ENCODE measurements at places on chromosomes 12 and 14.

DNA sequence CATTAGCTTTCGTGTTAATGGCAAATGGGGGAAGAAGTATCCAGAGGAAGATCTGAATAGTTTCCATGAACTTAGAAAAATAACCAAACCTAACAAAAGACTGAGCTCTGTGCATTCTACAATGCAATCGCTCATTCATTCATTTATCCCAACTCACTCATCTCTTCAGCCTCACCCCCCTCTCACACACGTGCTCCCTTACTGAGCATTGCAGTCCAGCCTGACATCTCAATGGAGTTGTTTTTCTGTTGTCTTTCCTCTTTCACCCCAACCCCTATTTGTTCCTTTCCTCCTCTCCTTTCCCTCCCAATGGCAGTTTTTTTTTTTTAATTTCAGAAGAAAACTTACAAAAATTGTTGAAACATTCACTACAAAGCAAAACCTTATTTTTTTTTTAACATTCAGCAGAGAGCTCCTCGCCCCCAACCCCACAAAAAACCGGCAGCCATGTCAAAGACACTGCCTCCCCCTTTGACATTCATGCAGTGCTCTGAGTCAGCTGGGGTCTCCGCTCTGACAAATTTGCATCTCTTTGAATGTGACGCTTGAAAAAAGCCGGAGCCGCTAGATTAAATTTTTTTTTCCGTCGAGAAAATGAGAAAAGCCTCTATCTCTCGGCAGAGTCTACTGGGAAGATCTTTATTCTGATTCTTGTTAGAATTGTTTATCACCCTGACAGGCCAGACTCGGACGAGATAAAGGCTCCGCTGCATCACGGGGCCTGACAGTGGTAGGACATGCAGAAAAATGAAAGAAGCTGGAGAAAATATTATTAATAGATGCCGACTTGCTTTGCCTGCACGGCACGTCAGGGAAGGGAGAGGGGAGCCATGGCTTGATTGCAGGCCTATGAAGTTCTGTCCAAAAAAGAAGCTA, 775.6 kb downstream of the VRK1 start:
- DNase-seq, result no peak

GRCh38 chr12:4771960-4772566, 51.9 kb downstream of the GALNT8 start:
- no peak for DNase-seq

DNA sequence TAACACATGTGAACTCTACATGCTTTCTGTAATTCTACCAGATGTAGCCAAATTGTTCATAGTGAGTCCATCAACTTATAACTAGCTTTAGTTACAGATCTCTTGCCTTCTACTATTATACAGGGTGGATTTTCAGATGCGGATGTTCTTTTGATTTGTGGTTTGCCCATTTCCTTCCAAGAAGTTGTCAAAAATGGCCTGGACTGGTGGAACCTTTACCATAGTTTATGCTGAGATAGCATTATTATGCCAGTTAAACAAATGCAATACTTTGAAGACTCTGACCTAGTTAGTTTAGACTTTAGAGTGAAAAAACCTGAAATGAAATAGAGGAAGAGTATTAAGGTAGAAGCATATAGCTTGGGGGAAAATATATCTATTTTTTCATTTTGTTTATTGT, 27.4 kb upstream of the CFL2 start:
- no peak for DNase-seq

- no peak for DNase-seq
Measured at GRCh38 chr12:97063292-97063935, 156.4 kb downstream of the NEDD1 start.

DNA sequence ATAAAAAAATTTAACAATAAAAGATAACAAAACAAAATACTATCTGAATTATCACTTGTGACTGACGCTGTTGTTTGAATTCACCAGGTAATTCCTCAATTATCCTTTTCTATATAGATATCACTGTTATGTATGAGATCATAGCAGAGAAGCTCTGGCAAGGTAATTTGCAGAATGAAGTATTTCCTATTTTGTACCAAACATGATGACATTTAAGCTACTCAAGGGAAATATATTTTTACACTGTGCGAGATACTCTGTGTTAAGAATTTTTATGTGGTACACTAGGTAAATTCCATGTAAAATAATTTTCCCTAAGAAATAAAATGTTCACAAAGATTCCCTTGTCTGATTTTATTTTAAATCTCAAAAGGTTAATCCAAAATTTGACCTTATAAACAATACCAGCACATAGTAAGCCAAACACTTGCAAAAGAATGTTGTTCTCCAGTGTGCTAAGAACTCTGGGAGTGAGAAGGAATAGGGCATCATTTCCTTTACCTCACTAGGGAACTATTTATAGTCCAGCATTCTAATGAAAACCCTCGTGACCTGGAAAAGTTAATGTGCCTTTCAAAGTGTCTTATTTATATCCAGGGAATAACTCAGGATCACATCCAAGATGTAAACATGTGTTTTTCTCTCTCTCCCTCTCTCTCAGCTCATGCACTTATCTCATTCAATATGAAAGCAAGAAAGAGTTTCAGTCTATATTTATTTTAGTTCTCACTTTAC, 115.2 kb upstream of the RAP1B start:
- no peak for DNase-seq

DNA sequence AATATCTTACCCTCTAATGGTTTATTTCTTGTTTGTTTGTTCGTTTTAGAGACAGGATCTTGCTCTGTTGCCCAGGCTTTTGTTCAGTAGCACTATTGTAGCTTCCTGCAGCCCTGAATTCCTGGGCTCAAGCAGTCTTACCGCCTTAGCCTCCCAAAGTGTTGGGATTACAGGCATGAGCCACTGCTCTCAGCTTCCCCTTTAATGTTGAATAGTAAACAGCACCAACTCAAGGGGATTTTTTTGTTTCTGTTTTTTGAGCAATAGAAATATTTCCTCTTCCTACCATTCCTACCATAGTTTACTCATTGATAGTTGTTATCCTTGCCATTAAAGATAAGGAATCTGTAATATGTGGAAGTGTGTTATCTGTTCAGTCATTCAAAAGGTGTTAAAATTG, 10.7 kb downstream of the ARID4A start:
- DNase-seq, result no peak

GRCh38 chr12:9948606-9949296, 16.6 kb upstream of the CLEC2A start:
- DNase-seq, result no peak

DNA sequence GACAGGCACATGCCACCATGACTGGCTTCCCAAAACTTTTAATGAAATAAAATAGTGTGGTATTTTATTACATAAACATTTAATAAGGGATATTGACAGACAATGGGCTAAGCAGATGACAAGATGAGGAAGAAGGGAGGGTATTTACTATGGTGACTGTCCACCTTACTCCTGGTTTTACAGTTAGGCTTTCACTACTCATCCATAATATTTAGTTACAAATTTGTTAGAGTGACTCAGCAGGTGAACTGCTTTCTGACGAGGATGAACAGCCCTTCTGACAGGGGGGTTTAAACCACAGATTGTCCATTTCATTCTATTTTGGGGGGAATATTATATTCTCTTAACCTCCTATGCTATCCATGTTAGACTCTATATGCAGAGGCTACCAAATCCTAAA, 3.6 kb upstream of the PALS1 start:
- no peak for DNase-seq

- no peak for DNase-seq
Measured at GRCh38 chr12:15632708-15633107, 156.5 kb downstream of the EPS8 start.

DNA sequence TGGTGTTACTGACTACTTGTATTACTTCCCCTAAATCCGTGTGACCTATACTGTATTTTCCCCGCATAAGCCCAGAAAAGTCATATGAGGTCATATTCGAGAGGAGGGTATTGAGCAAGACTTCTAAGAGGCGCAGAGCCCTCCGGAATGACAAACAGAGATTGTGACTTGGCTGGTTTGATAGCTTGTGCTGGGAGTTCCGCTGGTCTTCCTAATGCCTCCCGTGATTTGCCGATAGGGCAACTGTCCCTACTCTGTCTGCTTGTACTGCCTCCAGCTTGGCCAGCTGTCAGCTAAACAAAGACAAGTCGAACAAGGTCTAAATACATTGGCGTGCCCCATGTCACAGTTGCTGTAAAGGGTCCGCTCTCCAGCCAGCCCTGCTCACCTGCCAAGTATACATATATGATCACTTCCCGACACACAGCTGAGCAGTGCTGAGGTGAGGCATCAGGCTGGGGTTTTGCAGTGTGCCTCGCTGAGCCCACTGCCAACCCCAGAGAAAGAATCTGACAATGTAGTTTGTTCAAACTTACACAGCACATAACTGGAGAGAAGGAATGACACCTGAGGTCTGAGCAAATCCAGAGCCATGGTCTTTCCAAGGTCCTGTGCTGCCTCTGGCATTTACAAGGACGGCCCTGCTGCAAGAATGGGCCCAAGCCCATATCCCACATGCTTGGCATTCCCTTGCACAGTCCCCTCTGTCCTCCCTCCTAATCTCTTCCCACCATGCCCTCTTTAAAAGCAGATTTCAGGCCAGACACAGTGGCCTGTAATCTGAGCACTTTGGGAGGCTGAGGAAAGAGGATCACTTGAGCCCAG, 23.7 kb downstream of the LGMN start:
- DNase-seq, result no peak

DNA sequence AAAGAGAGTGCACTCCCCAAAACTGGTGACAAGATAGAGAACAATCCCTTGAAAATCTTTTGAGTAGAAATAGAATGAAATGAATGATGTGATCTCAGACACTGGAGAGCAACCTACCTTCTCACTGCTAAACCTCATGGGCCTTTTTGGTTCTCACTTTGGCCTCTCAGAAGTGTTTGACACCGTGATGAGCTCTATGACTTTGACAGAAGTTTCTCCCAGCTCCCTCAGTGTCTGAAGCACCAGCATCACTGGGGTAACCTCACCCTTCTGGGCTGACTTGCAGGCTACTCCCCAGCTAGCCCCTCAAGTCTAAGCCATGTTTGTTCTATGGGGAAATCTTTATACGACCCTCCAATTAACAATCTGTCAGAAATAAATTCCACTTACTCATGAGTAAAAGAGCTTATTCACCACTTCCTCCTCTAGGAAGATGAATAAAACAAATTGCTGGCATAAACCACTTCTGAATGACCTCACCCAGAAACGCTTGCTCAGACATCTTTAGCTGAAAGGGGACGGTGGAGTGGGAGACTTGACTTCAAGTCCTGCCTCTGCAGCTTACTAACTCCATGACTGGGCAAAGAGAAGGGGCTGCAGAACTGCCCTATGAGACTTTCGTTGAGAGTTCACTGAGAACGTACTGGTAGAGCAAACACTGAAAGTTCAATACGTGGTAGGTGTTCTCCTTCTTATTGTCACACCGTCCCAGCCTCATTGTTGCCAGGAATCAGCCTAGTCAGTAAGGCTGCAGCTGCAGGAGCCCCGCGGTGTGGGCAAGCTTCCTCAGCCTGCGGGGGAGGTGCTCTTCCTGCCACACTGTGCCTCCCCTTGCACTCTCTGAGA, 46.5 kb downstream of the ST8SIA1 start:
- no peak for DNase-seq

GRCh38 chr14:64937171-64937820, 5.2 kb downstream of the GPX2 start:
- DNase-seq, result no peak

DNA sequence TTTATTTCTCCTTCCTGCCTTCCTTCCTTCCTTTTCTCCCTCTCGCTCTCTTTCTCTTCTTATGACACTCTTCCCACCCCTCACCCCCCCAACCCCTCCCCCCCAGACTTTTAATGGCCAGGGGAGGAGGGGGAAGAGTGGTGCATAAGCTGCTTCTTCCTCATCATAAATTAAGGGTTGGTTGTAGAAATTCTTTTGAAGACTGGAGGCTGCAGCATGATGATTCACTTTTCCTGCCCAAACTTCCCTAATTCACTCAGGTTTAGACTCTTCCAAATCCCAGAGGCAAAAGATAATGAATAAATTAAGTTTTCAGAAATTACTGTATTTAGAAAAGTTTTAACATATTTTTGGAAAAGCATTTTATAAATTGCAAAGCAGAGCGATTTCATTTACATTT, 58.2 kb downstream of the GRIP1 start:
- DNase-seq, result no peak

DNA sequence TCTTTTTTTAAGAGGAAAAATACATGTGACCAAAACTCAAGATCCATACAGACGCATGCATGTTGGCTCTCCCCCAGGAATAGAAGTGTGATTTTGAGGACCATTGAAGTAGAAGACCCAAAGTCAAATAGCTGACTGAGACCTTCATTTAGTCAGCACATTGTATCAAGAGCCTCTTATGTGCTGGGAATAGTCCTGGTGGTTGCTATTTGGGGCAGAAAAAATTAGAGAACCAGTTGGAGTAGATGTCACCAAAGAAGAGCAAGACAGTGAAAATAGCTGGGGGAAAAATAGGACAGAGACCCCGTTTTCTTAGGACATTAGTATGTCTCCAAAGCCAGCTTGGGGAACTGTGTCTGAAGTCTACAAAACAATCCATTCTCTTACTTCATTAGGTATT, 93.6 kb downstream of the PELI2 start:
- DNase-seq, result no peak

DNA sequence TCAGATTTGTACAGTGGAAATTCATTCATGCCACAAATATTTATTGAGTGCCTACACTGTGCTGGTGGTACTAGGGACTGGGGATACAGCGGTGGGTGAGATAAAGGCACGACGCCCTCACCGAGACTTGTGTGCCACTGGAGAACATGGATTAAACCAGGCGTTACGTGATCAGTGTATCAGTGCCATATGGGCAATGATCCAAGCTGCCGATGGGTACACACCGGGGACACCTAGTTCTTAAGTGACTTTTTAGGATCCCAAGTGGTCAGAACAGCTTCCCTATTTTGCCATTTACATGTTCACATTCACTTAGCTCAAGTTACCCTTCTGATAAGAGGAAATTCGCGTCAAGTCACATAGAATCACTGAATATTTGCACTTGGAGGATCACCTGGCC, 236.7 kb downstream of the CACNA1C start:
- no peak for DNase-seq

DNA sequence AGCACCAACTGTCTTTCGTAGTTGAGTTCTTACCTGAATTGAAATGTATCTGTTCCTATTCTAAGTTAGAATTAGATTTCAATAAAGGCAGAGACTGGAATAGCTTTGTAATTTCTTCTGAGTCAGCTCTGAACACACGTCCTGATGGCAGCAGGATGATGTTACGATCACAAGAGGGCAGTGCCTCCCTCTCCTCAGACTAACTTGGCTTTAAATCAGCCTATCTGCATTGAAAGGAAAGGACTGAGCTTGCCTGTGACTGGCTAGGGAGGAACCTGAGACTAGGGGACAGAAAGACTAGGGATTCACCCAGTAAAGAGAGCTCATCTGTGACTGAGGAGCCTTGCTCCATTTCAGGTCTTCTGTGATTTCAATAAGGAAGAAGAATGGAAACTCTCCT, 323.7 kb upstream of the OR4E1 start:
- no peak for DNase-seq

GRCh38 chr14:48536318-48536717, 860.9 kb upstream of the MDGA2 start:
- no peak for DNase-seq

DNA sequence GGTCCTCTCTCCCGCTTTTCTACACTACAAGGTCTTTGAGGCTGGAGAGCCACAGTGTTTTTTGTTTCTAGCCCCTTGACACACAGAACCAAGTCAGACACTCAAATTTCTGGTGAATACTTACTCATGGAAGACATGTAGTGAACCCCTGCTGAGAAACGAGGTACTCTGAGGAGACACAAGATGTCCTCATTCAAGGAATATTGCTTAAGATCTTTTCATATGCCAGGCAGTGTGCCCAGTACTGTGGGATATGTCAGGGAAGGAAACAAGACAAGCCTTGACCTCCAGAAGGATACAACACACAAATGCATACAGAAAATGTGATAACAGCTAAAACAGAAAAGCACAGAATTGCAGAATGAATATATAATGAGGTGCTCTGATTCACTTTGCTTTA, 75.9 kb downstream of the TMTC1 start:
- DNase-seq, result no peak

Measured in caudate nucleus (tissue), 63 donors.